Stimulated activated naive CD4-positive, alpha-beta T cell (primary cell): ENCODE measurements at places on chromosomes 11 and 22.
A peak's percentile ranks its signal among the peaks of the same experiment; 100 is the strongest.

DNA sequence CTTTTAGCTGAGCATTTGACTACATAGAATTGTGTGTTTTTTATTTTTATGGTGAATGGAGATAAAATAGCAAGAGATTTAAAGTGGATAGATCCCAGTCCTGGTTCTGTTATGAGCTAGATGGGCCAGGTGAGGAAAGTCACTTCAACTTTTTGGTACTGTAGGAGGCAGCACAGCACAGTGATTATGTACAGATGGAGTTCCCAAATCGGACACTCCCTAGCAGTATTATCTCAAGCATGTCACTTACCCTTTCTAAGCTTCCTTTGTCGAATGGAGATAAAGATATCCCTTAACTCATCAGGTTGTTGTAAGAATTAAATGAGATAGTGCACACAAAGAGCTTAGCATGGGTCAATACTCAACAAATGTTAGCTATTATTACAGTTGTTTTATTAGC, 5.3 kb downstream of the EXPH5 start:
- no peak for DNase-seq

GRCh38 chr11:131658414-131658813, 288.0 kb downstream of the NTM start:
- DNase-seq = no peak

DNA sequence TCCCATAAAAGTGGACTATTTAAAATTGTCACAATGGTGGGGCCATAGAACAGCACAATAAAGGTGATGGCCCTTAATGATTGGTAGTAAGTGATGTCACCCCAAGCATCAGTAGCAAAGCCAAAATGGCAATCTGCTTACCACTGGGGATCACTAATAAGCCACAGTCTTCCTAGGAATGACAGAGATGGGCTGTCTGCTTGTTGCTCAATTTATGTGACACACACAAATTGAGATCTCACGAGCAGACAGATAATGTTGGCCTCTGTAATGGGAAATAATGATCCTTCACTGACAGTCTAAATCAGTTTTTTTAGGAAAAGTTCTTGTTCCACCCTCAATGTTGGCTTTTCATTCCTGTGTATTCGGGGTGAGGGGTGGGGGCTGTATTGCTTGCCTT, 515.1 kb downstream of the BRD1 start:
- DNase-seq = no peak

DNA sequence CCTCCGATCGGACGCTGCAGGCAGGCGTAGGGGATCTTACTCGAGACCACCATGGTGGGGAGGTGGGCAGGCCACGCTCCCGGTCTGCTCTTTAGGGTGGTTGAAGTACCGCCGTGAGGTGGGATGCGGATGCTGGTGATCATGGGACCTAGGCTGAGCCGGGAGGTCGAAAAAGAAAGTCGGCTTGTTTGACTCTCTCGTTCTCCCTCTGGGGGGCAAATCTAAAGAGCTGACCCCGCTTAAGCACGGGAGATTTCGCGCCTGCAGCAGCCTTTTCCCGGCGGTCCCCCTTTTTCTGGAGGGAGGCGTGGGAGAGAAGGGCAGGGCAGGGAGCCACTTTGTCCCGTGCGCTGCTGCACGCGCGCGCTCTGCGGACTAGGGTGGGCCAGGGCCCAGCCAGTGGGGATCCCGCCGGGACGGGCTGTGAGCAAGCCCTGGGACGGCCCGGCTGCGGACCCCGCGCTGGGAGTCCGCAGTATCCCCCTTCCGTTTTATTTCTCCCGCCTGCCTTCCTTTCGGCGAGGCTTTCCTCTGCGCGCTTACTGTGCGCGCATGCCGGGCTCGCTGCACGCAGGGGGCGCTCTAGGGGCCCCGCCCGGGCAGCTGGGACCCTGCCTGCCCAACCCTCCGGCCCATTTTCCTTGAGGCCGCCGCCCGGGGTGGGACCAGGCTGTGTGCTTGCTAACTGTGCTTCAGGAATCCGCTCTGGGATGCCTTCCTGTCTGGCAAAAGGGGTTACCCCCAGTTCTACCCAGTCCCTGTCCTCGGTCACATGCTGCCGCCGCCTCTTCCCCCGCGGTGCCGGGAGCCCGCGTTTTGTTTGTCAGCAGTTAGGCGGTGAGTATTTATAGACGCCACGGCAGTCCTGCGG, 81.0 kb downstream of the PRR5L start:
- DNase-seq = no peak

- DNase-seq = no peak
These were observed 12.4 kb downstream of the P4HA3 start for GRCh38 chr11:74299015-74299414.

- DNase-seq = no peak
These were observed 53.9 kb downstream of the KCNQ1 start for GRCh38 chr11:2498750-2499149.

DNA sequence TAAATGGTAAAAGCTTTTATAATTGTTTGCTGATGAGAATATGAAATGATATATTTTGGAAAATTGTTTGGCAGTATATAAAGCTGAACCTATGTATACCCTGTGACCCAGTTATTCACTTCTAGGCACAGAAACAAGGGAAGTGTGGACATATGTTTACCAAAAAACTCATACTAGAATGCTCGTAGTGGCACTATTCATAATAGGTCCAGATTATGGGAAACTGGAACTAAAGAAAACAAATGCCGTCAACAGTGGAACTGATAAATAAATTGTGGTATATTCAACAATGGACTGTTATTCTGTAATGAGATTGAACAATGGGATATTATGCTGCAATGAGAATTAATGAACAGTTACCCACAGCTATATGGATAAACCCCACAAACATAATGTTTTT, 32.8 kb downstream of the CSTPP1 start:
- no peak for DNase-seq

GRCh38 chr11:121435132-121435531, 17.0 kb upstream of the SORL1 start:
- no peak for DNase-seq

DNA sequence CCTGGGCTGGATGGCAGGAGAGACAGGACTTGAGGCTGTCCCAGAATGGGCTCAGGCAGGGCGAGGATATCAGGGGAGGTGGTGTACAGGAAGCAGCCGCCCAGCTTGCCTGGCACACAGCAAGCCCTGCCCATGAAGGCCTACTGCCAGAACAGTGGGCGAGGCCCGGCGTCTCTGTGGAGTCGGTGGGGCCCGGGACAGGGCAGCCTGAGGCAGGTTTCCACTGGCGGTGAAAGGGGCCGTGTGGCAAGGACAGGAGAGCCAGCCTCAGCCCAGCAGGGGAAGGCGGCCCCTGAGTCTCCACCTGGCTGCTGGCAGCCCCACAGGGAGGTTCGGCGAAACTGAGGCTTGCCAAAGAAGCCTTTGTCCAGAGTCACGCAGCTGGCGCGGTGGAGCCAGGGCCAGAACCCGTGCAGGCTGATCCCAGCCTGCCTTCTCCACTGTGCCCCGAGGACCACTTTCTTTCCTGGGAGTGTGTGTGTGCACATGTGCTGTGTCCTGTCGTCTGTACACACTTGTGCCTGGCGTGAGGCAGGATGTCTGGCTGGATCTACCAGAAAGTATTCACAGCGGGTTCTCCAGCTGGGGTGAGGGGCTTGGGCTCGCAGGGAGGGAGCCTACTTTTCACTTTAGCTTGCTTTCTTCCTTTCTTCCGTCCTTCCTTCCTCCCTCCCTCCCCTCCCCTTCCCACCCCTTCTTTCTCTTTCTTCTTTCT, 1.2 kb downstream of the TSPO start:
- DNase-seq = peak; percentile 74

GRCh38 chr22:49460592-49461281, 366.9 kb downstream of the BRD1 start:
- DNase-seq = no peak

- no peak for DNase-seq
These were observed 4.2 kb downstream of the MRGPRD start for GRCh38 chr11:68976563-68976962.

GRCh38 chr22:17845790-17846189, 71.5 kb upstream of the BID start:
- DNase-seq = no peak

- no peak for DNase-seq
These were observed 85.9 kb downstream of the ZC3H12C start for GRCh38 chr11:110179064-110179463.

- DNase-seq = peak; percentile 24
These were observed 36.0 kb downstream of the PRCP start for GRCh38 chr11:82864268-82864667.

- no peak for DNase-seq
These were observed 29.4 kb upstream of the NUP50 start for GRCh38 chr22:45134313-45134712.

DNA sequence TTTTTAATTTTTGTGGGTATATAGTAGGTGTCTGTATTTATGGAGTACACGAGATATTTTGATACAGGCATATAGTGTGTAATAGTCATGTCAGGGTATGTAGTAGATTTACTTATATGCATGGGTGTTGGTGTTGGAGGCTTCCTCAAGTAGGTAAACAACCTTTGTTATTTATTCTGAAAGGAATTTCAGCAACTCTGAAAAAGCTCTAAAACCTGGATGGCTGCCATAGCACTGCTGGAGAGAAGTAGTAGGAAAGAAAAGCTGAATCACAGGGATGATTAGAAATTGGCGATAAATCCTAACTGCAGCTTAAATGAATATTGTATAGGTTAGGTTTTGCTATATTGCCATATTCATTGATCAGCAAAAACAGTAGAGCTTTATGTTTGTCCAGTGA, 44.4 kb upstream of the ST14 start:
- DNase-seq = no peak

DNA sequence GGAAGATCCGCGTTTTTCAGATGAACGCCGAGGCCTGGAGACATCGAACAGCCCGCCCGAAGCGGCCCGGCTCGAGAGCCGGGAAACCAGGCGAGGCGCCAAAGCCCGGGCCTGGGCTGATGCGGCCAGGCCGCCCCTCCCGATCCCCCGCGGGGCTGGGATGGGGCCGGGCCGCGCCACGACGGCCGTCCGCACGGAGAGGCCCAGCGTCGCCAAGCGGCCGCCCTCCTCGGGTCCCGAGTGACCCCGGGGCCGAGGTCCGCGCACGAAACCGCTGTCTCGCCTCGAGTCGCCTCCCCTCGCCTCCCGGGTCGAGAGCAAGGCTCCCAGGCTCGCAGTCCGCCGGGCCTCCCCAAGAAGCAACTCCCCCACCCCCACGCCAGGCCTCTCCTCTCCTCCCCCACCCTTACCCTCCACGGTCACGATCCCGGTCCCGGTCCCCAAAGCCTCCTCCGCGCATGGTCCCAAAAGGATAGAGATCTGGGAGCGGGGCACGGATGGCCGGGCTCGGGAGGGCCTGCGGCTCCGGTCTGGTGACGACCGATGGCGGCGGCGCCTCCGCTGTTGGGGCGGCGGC, 482 bp downstream of the DDX17 start:
- peak; percentile 65 for DNase-seq

DNA sequence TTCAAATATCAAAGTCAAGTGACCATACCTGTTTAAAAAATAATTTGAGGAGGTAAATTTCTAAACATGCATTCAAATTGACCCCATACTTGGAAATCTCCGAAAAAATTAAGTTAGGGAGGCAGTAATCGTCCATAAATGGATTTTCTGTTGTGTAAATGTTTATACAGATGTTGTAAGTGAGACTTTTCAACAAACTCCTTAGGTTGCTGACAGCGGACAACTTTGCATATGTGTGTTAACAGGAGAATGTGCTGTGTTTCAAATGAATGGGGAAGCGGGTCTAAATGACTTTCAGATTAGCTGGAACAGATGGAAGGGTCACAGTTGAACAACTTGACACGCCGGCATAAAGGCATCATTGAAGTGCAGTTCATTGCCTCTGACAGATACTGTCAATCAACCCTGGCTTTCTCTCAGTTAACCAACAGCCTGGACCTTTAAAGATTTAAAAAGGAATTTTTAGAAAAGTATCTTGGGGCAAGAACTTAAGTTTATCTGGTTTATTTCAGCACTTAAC, 98.2 kb upstream of the DBX1 start:
- no peak for DNase-seq

DNA sequence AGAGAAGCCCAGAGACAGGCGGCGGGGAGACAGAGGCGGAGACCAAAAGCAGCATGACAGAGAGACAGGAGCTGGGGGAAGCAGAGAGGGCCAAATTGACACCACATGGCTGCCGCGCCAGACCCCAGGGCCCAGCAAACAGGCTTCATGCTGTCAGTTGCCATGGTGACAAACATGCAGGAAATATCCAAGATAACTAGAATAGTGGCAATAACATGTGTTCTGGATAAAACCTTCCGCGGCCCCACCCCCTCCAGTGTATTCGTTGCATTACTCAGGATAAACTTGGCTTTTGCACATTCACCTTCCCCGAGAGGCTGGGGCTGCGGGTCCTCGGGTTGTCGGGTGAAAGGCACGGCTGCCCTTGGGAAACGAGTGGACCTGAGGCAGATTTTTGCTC, 49.9 kb upstream of the CDON start:
- no peak for DNase-seq

DNA sequence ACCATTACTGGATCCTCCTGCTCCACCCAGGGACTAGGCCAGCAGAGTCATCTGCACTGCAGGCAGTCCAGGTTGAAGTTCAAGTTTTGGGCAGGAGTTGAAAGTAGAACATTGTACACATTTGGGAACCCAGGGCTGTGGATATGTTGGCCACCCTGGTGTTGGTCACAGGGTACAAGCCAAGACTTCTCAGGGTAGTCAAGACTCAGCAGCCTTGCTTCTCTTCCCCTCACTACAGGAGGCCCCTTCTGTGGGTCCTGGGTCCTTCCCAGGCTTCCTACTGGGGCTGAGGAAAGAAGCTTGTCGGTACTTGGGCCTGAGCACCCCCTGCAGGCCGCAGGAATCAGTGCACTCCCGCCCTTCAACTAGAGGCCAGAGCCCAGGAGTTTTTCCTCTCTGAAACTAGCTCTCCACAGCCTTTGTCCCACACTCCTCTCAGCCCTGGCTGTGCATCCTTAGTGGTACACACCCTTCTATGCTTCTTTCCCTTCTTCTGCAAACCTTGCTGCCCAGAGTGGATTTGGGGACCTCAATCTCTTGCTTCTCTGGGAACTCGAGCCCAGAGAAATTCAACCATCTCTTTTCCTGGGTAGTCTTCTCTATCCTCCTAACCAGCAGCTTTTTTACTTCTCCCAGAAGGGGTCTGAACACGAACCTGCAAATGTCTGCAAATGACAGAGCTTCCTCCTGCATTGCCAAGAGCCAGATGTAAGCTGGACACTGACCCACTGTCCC, 2.6 kb upstream of the HPX start:
- DNase-seq = peak; percentile 58

- DNase-seq = no peak
These were observed 18.5 kb downstream of the KRTAP5-5 start for GRCh38 chr11:1647901-1648652.

- no peak for DNase-seq
These were observed 802.0 kb downstream of the DLG2 start for GRCh38 chr11:84825106-84825660.

DNA sequence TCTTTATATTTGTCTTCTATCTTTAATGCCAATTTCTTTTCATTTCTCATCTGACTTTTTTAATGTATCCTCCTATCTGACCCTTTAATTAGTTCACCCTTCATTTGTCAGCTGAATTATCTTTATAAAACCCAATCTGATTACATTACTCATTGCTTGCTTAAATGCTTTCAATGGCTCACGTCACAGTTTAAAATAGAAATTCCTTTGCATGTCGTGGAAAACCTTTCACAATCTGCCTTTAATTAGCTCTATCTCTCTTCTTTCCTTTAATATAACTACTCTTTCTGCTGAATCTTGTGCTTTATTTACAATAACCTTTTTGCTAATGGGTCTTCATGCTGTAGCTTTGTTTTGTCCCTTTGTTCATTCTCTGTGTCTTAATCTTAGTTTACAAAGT, 125.7 kb downstream of the DYNC2H1 start:
- DNase-seq = no peak
